Type B pancreatic cell (in vitro differentiated cells): ENCODE measurements at places on chromosomes 4 and X. TPM values are rescaled to one million over a fixed set of nuclear protein-coding genes. Genes with fewer than 3 reads are reported as not detected.
A peak's percentile ranks its signal among the peaks of the same experiment; 100 is the strongest.

Gene RS1
- 0.14 TPM in 1 of 2 replicates, not detected in the other for total RNA-seq

Gene ZNF157
- total RNA-seq: 0.14 and 0.58 TPM in 2 replicates

Gene RAB40AL
- 0.63 and 0.86 TPM in 2 replicates for total RNA-seq

Gene UTP14A
- total RNA-seq: 21.9 and 22.4 TPM in 2 replicates

Gene ATP8A1
- total RNA-seq: 10.3 and 11.6 TPM in 2 replicates

Gene LRIT3
- 0.27 TPM in 1 of 2 replicates, not detected in the other for total RNA-seq

Gene VSIG4
- total RNA-seq: not detected in 2 replicates

Gene EXOC1L
- not detected in 2 replicates for total RNA-seq

Gene TLR10
- 0.22 and 0.81 TPM in 2 replicates for total RNA-seq

GRCh38 chr4:29081234-29081955, 1638.8 kb upstream of the PCDH7 start:
- no peak overlapping the region for H3K4me3 ChIP-seq
- no peaks in the 10 kb centered on the region for H3K27me3 ChIP-seq
- no peaks in the 10 kb centered on the region for H3K4me1 ChIP-seq
- no peak overlapping the region for H3K27ac ChIP-seq
- no peaks in the 10 kb centered on the region for H3K36me3 ChIP-seq

DNA sequence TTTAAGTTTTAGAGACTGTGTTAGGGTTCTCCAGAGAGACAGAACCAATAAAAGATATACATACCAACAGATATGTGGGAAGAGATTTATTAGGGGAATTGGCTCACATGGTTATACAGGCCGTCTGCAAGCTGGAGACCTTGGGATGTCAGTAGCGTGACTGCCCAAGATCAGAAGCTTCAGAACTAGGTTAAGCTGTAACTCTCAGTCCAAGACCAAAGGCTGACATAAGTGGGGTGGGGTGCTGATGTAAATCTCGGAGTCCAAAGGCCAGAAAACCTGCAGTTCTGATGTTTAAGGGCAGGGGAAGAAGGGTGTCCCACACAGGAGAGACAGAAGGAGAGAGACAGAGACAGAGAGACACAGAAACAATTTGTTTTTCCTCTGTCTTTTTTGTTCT, 10.5 kb downstream of the CLDN34 start:
- no peak overlapping the region for H3K4me3 ChIP-seq
- H3K4me1 ChIP-seq: no peaks in the 10 kb centered on the region

- H3K4me1 ChIP-seq: peaks cover 4% of the 10 kb centered on the region
- DNase-seq: no peak
- peaks cover 11% of the 10 kb centered on the region for H3K27me3 ChIP-seq
- H3K4me3 ChIP-seq: no peak overlapping the region
- no peaks in the 10 kb centered on the region for H3K36me3 ChIP-seq
Measured at GRCh38 chrX:124228849-124229248, 103.6 kb upstream of the TEX13D start.

DNA sequence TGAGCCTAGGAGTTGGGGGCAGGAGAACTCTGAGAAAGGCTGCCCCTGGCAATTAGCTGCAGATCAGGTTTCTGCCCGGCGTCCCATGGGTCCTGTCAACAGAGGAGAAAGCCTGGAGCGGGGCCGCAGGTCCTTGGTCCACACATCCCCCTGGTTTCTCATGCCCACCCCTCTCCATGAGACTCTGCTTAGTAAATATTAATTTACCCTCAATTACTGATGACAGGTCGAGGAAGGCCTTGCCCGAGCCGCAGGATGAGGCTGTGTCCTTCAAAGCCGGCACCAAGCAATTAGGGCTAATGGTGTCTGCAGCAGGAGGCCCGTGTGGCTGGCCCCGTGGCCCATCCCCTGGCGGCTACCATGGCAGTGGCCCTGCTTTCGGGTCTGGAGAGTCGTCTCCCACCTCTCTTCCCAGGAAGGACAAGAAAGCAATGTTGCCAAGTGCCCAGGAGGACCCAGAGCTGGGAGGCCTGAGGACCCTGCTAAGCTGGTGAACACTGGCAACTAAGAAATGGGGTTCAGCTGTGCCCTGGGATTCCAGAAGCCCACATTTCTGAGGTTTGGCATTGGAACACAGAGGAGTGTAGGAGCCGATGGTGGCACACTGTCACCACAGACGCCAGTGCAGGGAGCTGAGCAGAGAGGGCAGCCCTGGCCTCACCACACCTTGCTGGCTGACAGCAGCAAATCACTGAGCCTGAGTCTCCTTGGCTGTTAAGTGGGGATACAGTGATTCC, 114.6 kb downstream of the CPZ start:
- H3K4me1 ChIP-seq: peaks cover 16% of the 10 kb centered on the region
- no peak overlapping the region for H3K4me3 ChIP-seq
- H3K27ac ChIP-seq: no peak overlapping the region
- H3K36me3 ChIP-seq: no peaks in the 10 kb centered on the region
- peak; percentile 64 for DNase-seq
- H3K27me3 ChIP-seq: peaks cover 41% of the 10 kb centered on the region

DNA sequence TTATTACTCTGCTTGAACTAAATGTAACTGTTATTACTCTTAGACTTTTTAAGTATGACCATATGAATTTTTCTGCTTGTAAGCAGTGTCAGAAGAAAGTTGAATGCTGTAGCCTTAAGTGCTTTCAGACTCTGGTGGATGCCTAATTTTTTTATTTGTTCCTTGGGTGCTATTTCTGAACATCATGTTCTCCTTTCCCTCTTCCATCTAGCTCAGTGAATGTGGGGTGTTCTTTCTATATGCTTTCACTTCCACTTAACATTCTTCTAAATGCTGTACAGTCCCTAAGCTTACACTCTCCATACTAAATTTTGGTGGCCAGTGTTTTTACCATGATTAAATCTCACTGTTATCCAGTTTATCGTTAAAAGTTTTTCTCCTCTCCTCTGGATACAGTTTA, 3.6 kb downstream of the DCK start:
- DNase-seq: no peak
- no peaks in the 10 kb centered on the region for H3K27me3 ChIP-seq
- H3K27ac ChIP-seq: no peak overlapping the region
- peak overlapping the region; percentile 64 for H3K4me3 ChIP-seq
- peaks cover 29% of the 10 kb centered on the region for H3K4me1 ChIP-seq

- no peaks in the 10 kb centered on the region for H3K4me1 ChIP-seq
- no peak for DNase-seq
- no peak overlapping the region for H3K4me3 ChIP-seq
Measured at GRCh38 chr4:23730998-23731397, 158.8 kb downstream of the PPARGC1A start.

DNA sequence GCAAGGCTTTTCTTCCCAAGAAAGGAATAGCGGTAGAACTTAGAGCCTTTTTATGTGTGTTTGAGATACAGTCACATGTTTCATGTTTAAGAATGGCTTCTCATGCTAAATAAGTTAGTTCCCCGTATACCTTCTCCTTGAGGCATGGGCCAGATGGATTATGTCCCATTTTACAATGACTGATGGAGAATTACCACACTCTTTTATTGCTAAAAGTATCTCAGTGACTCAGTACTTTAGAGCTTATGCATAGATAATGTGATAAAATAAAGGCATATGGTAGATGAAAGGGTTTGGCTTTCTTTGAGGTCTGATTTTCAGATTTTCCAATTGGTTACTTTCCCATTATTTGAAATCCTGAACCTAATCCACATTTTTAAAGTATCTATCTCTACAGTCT, 121.8 kb upstream of the BMPR1B start:
- H3K27me3 ChIP-seq: no peaks in the 10 kb centered on the region
- H3K36me3 ChIP-seq: peaks cover 17% of the 10 kb centered on the region
- peaks cover 11% of the 10 kb centered on the region for H3K4me1 ChIP-seq
- H3K4me3 ChIP-seq: no peak overlapping the region

DNA sequence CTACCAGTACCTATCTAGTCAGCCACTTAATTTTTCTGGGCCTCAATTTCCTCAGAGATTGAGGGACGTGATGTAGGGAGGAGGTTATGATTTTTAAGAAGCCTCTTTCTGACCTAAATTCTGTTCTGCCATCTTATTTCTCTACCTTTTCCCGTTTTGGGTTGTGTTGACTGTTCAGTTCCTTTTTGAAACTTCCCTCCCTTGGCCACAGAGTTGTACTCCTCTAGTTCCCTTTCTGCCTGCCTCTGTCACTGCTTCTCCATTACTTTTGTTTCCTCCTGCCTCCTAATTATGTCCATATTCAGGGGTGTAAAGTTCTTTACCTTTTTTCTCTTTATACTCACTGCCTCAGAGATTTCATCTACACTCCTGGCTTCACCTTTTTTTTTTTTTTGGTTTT, 25.4 kb downstream of the CLCN5 start:
- DNase-seq: no peak
- peaks cover 9% of the 10 kb centered on the region for H3K36me3 ChIP-seq
- no peak overlapping the region for H3K27ac ChIP-seq
- H3K4me3 ChIP-seq: no peak overlapping the region

- H3K27me3 ChIP-seq: no peaks in the 10 kb centered on the region
- H3K4me1 ChIP-seq: peaks cover 4% of the 10 kb centered on the region
- H3K27ac ChIP-seq: no peak overlapping the region
- no peaks in the 10 kb centered on the region for H3K36me3 ChIP-seq
Measured at GRCh38 chrX:150212672-150213480, 150.2 kb upstream of the MAMLD1 start.

DNA sequence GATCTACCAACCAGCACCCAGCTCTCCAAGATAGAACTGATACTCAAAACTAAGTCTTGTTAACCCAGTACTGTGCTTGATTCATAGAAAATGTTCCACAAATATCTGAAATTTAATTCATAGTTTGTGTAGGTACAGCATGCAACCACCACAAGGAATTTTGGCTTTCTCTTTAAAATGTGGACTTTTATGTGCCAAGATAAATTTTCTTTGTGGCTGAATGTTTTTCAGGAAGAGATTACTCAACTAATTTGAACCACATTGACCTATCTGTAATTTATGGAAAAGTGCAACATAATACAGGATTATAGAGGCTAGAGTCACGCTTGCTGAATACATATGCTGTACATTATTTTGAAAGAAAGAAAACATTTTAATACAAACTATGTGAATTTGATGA, 730.8 kb downstream of the IL1RAPL1 start:
- H3K4me1 ChIP-seq: peaks cover 7% of the 10 kb centered on the region
- no peaks in the 10 kb centered on the region for H3K36me3 ChIP-seq
- H3K4me3 ChIP-seq: no peak overlapping the region
- no peaks in the 10 kb centered on the region for H3K27me3 ChIP-seq

DNA sequence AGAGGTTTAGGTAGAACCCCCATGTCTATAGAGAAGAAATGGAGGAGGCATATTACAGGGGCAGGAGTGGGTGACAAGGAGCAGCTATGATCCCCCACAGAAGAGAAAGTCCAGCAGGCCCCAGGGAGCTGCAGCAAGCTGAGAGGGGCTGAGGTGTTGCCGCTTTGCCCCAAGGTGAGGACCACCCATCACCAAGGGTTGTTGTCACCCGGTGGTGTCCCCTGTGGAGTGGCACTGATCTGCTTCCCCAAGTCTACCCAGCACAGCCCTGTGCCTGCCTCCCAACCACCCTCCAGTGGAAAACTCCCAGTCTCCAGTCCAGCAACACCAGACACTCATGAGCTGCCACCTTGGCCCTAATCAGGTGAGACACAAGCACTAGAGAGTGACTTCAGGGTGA, 149.3 kb upstream of the NOCT start:
- H3K27me3 ChIP-seq: peaks cover 12% of the 10 kb centered on the region
- H3K27ac ChIP-seq: no peak overlapping the region
- no peak overlapping the region for H3K4me3 ChIP-seq

- peaks cover 32% of the 10 kb centered on the region for H3K4me1 ChIP-seq
- H3K27me3 ChIP-seq: peaks cover 94% of the 10 kb centered on the region
- no peak overlapping the region for H3K27ac ChIP-seq
- no peak for DNase-seq
Measured at GRCh38 chr4:80268081-80268823, 1.8 kb downstream of the FGF5 start.

GRCh38 chrX:31420302-31420701, 348.5 kb upstream of the FTHL17 start:
- no peaks in the 10 kb centered on the region for H3K27me3 ChIP-seq
- no peak overlapping the region for H3K27ac ChIP-seq
- H3K36me3 ChIP-seq: no peaks in the 10 kb centered on the region
- no peak overlapping the region for H3K4me3 ChIP-seq
- peaks cover 11% of the 10 kb centered on the region for H3K4me1 ChIP-seq

DNA sequence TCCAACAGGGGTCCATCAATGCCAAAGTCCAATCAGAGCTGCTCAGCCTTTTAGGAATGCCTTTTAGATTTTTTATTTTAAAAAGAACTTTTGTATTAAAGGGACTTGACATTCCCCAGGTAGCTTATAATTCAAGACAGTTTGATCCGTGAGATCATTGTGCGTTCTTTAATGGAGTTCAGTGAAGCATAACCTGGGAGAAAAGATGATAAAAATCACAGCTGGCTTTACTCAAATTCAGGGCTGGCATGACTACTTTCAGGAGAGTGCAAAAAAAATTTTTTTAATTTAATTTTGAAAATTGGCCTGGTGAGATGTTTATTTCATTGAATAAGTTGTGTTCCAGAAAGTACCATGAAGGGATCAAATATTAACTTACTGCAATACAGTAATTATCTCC, 118.2 kb downstream of the VCX2 start:
- no peak overlapping the region for H3K27ac ChIP-seq
- no peaks in the 10 kb centered on the region for H3K36me3 ChIP-seq
- H3K4me3 ChIP-seq: no peak overlapping the region
- H3K4me1 ChIP-seq: peaks cover 15% of the 10 kb centered on the region
- no peaks in the 10 kb centered on the region for H3K27me3 ChIP-seq

- peaks cover 24% of the 10 kb centered on the region for H3K27me3 ChIP-seq
- no peak for DNase-seq
- H3K36me3 ChIP-seq: no peaks in the 10 kb centered on the region
- H3K4me3 ChIP-seq: peak overlapping the region; percentile 95
- no peaks in the 10 kb centered on the region for H3K4me1 ChIP-seq
Measured at GRCh38 chrX:70433848-70434351, 10.7 kb upstream of the DLG3 start.

DNA sequence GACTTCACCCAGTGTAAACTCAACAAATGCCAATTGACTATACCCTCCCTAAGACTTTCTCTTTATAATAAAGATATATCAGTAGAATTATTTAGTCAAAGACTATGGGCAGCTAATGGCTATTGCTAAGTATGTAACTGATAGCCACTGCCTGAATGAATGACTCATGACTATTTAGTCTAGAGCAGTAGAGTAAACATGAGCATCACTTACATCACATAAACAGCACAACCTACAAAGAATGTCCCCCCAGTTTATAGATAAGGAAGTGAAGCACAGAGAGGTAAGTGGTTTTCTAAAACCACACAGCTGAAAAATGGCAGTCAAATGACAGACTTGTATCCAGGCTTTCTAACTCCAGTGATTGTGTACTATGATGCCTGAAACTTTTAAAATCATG, 507.0 kb downstream of the PPARGC1A start:
- no peaks in the 10 kb centered on the region for H3K4me1 ChIP-seq
- no peak overlapping the region for H3K4me3 ChIP-seq
- DNase-seq: no peak
- no peak overlapping the region for H3K27ac ChIP-seq
- H3K36me3 ChIP-seq: no peaks in the 10 kb centered on the region
- H3K27me3 ChIP-seq: no peaks in the 10 kb centered on the region

DNA sequence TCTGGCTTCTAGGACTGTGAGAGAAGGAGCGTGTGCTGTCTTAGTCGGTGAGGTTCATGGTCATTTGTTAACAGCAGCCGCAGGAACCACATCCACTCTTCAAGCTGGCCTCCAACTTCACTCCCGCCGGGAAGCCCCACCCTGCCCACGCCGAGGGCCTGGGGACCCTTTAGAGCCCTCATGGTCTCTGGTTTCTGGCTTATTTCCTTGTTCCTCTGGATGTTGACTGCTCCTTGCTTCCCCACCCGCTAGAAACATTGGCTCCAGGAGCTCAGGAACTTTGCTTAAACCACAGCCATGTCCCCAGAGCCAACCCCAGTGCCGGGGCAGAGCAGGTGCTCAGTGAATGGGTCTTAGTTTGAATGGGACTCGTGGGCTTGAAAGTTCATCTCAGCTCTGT, 40.8 kb downstream of the HTRA3 start:
- no peaks in the 10 kb centered on the region for H3K27me3 ChIP-seq
- H3K4me1 ChIP-seq: peaks cover 9% of the 10 kb centered on the region
- H3K27ac ChIP-seq: no peak overlapping the region
- DNase-seq: no peak
- H3K36me3 ChIP-seq: no peaks in the 10 kb centered on the region
